GM23338 (cell line): ENCODE measurements at places on chromosomes 1 and 21. TPM values are rescaled to one million over a fixed set of nuclear protein-coding genes. Genes with fewer than 3 reads are reported as not detected.

DNA sequence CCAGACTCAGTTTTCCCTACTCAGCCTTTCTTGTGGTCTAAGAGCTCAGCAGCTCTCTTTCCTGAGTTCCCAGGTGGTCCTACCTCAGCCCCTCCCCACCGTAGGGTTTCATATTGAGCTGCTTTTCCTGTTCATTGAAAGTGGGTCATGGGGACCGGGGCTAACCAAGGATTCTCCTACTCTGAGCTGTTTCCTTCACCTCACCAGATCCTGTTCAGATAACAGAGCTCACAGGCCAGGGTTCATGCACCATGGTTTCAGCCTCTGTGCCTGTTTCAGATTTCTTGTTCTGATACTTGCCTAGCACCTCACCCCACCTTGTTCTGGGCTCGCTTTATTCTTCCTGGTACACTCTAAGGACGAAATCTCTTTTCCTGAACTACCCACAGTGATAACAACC, 8.5 kb downstream of the UBQLN4 start:
- no peaks in the 10 kb centered on the region; the same call in 1 of the 2 replicates for H3K36me3 ChIP-seq
- no peak for DNase-seq
- H3K4me3 ChIP-seq = no peak overlapping the region
- no peaks in the 10 kb centered on the region for H3K27me3 ChIP-seq
- no peaks in the 10 kb centered on the region for H3K4me1 ChIP-seq

DNA sequence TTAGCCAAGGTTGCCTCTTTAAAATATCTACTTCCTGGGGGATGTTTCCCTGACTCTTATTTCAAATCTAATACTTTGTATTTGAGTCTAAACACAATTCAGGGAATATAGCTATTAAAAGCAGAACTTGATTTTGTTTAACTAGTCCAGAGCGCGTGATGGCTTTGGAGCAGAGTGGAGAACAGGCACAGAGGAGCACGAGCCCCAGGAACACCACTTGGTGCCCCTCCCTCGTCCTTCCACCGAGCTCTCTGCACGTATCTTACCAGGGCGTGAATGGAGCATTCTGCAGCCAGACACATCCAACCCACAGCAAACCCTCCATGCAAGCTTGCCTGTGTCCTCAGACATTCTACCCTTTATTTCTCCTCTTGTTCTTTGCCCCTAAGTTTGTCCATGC, 14.1 kb downstream of the KIF26B start:
- no peaks in the 10 kb centered on the region for H3K36me3 ChIP-seq
- peaks cover 15% of the 10 kb centered on the region for H3K4me1 ChIP-seq
- H3K27me3 ChIP-seq = no peaks in the 10 kb centered on the region
- H3K4me3 ChIP-seq = no peak overlapping the region
- H3K27ac ChIP-seq = no peak overlapping the region

- H3K27me3 ChIP-seq = no peaks in the 10 kb centered on the region
- no peaks in the 10 kb centered on the region for H3K36me3 ChIP-seq
- peak overlapping the region; percentile 91 for H3K4me3 ChIP-seq
- DNase-seq = peak; percentile 56
- peaks cover 15% of the 10 kb centered on the region; the same call in 1 of the 2 replicates for H3K4me1 ChIP-seq
- no peak overlapping the region for H3K27ac ChIP-seq
Observed at GRCh38 chr1:12230549-12231275, 882 bp downstream of the VPS13D start.

GRCh38 chr1:186670297-186671135, 9.7 kb downstream of the PTGS2 start:
- no peaks in the 10 kb centered on the region for H3K4me1 ChIP-seq
- H3K27me3 ChIP-seq = no peaks in the 10 kb centered on the region
- no peak overlapping the region for H3K4me3 ChIP-seq
- H3K36me3 ChIP-seq = no peaks in the 10 kb centered on the region
- DNase-seq = no peak

DNA sequence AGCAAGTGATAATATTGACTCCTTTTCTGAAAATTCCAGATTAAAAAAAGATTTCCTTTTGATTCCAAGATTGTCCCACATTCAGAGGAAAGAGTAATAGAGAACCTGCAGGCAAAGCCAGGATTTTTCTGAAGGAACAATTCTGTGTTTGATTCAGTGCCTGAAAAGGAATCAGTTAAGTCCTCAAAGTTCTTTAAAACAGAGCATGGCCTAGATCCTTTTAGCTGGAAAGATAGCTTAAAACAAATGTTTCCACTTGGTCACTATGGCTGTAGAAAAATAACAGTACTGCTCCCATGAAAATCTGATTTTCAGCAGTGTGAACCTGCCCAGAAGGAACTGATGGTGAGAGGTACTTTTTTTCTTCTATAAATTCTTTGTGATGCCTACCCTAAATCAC, 41.8 kb downstream of the HS2ST1 start:
- DNase-seq = no peak
- H3K27me3 ChIP-seq = no peaks in the 10 kb centered on the region
- H3K4me3 ChIP-seq = no peak overlapping the region
- H3K36me3 ChIP-seq = no peaks in the 10 kb centered on the region

The C1orf167 gene
- polyA plus RNA-seq = 2.2 TPM in 2 replicates

The ZRANB2 gene
- polyA plus RNA-seq = 142 and 170 TPM in 2 replicates

The FAM78B gene
- 0.73 and 1.6 TPM in 2 replicates for polyA plus RNA-seq

The WNT4 gene
- 0.26 and 0.79 TPM in 2 replicates for polyA plus RNA-seq
